ENCODE measurements at places on chromosomes 2 and 18.

GRCh38 chr2:20016346-20016745, 3.9 kb upstream of the MATN3 start:
- no peak for DNase-seq

- DNase-seq: peak; percentile 49
Observed at GRCh38 chr18:77207540-77207939, 42.1 kb upstream of the GALR1 start.

GRCh38 chr2:122083256-122084048, 328.0 kb downstream of the TSN start:
- no peak for DNase-seq

GRCh38 chr2:47295981-47296635, 106.8 kb upstream of the MSH2 start:
- no peak for DNase-seq

DNA sequence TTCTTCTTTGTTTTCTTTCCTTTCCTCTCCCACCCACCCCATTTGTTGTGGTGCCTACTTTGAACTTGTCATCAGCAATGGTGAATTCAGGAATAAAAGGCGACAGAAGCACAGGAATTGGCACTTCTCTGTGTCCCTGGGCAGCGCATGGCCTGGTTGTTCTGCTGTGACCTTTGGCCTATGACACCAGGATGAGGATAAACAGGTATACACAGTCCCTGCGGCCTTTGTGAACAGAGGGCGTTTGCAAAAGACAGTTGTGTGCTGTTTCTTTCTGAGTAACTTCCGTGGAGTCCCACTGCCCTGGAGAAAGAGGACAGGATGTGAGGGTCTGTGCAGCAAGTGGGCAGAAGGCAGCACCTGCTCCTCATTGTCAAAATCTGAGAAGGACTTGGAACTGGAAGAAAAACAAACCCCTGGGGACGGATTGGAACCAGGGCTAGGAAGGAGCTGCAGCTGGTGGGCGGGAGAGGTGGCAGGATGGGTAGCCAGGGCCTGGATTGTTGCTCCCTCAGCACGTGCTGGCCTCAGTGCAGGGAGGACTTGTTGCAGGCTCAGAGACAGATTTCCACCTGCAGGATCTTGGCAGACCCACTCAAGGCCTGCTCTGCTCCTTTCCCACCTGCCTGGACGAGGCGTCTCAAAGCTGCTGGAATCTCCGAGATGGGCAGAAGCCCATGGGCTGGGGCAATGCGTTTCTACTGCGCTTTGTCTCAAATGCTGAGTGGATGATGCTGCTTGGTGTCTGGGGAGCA, 159.5 kb downstream of the ACKR3 start:
- no peak for DNase-seq

DNA sequence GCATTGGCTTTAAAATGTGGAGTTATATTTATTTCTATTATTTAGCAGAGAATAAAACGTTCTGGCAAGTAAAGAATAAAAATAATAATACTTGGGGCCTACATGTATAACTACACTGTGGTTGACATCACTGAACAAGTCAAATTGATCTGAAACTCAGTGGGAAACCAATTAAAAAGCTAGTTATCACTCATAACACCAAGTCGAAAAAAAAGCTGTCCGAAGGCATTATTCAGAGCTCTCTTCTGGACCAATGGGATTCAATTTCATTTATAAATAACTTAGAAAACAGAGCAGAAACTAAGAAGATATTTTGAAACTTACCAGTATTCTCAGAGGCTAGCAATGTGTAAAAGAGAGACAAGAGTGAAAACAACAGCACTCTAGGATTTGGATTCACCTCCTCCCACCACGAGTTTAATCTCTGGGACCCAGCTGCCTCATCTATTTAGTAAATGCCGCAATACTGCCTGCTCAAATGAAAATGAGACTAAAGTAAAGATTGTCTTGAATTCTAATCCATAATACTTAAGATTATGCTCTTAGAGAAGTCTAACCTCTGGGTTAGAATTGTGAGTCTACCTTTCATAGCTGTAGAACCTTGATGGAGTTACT, 128.4 kb downstream of the NBAS start:
- DNase-seq: no peak

DNA sequence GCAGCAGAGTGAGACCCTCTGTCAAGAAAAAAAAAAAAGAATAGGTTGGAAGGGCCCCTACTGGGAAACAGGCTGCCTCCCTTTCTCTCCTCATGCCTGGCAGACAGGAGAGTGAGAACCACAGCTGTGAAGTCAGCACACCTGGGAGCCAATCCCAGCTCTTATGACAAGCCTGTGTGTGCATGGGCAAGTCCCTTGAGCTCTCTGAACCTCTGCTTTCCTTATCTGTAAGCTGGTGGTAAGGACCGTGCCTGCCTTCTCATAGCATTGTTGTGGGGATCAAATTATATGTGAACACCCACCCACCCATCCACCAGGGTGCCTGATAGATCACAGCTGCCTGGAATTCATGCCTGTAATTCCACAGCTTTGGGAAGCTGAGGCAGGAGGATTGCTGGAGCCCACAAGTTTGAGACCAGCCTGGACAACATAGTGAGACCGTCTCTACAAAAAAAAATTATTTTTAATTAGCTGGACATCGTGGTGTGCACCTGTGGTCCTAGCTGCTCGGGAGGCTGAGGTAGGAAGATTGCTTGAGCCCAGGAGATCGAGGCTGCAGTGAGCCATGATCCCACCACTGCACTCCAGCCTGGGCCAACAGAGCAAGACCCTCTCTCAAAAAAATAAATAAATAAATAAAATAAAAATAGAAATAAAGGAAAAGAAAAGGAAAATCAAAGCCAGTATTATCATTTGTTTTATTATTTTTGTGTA, 66.9 kb upstream of the MCFD2 start:
- no peak for DNase-seq

- no peak for DNase-seq
Observed at GRCh38 chr2:118097657-118098056, 9.4 kb downstream of the INSIG2 start.

DNA sequence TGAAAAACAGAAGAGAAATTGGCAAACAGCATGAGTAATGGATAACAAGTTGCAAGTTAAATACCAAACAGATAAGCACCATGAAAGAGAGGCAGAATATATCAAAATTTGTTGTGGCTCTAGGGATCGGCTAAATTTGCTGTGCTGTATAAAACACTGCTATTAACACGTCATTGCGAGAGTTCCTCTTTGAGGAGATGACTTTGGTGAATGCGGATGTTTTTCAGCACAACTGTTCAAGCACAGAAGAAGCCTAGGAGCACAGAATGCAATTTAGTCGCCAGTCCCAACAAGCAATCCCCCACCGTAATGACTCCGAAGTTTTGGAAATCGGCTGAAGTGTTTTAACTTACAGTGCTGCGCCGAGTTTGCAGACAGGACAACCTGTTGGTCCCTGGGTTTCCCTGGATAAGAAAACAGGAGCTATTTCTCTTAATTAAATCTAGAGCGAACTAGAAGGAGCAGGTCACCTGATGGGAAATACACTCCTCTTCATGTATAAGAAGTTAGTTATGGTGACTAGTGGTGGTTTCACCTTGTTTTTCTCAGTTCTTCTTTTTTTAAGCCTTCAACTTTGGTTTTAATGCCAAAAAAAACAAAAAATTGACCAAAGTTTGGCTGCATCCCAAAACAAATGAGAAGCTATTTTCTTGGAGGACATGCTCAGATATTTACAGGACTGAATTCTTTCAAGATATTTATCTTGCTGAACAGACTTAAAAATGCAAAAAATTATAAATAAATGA, 454.1 kb upstream of the SALL3 start:
- no peak for DNase-seq

DNA sequence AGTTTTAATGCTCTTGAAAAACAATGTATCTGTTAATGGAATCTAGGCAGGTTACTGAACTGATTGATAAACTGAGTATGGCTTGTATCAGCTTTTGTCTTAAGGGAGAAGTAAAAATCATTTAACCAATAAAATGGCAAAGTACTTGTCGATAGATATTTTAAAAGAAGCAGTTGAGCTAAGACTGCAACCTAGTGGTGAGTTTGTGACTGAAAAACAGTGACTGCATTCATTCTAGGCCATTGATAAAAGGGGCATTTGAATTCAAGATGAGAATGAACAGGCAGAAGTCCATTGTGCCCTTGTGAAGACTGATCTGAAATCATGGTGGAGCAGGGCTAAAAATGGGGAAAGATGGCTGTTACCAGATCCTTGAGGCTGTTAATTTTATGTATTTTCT, 59.4 kb upstream of the MSTN start:
- no peak for DNase-seq

GRCh38 chr2:181715033-181715630, 34.8 kb upstream of the NEUROD1 start:
- DNase-seq: peak; percentile 61

DNA sequence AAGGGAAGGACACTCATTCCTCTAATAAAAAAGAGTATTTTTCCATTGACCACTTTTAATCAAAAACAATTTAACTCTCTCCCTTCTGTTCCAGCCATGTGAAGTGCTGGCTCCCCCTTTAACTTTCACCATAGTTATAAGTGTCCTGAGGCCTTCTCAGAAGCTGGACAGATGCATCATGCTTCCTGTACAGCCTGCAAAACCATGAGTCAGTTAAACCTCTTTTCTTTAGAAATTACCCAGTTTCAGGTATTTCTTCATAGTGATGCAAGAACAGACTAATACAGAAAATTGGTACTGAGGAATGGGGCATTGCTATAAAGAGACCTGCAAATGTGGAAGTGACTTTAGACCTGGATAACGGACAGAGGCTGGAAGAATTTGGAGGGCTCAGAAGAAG, 643.6 kb upstream of the DDX18 start:
- DNase-seq: no peak

DNA sequence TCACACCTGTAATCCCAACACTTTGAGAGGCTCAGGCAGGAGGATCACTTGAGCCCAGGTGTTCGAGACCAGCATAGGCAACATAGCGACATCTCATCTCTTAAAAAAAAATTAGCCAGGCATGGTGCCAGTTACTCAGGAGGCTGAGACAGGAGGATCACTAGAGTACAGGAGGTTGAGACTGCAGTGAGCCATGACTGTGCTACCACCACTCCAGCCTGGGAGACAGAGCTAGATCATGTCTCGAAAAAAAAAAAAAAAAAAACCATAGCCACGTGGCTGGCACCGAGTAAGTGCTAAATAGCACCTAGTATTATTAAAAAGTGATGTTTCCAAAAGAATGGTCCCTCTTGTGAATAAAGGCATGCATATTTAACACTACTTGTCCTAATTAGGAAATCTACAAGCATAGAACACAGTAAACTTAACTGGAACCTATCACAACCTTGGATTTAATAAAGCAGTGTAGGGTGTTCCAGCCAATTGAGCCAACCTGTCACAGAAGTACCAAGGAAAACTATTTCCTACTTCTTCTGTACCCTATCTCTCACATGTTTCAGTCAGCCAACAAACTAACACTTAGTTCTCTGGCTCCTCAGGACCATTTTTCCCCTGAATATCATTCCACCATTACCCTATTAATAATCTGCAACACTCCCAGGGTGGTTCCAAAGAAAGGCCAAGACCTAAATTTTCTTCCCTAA, 8.8 kb downstream of the RAB1A start:
- DNase-seq: no peak

- DNase-seq: no peak
Observed at GRCh38 chr18:23504720-23505119, 1.4 kb downstream of the RMC1 start.

GRCh38 chr2:190465060-190465459, 56.9 kb downstream of the MFSD6 start:
- no peak for DNase-seq

GRCh38 chr2:86066915-86067314, 38.8 kb downstream of the POLR1A start:
- DNase-seq: no peak

DNA sequence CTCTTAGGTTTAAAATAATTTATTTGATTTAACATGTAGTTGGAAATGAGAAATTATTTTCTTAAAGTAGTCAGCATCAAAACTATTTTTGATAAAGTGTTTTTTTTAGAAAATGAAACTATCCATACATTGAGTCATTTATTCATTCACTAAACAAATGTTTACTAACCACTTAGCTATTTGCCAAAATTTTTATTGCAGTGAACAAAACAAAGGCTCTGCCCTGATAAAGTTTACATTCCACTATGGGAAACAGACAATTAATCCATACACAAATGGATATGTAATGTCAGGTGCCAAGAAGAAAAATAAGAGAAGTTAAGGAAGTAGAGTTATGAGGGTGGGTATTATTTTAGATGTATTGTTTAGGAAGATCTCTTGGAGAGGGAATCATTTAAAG, 19.1 kb upstream of the CCDC178 start:
- DNase-seq: no peak

DNA sequence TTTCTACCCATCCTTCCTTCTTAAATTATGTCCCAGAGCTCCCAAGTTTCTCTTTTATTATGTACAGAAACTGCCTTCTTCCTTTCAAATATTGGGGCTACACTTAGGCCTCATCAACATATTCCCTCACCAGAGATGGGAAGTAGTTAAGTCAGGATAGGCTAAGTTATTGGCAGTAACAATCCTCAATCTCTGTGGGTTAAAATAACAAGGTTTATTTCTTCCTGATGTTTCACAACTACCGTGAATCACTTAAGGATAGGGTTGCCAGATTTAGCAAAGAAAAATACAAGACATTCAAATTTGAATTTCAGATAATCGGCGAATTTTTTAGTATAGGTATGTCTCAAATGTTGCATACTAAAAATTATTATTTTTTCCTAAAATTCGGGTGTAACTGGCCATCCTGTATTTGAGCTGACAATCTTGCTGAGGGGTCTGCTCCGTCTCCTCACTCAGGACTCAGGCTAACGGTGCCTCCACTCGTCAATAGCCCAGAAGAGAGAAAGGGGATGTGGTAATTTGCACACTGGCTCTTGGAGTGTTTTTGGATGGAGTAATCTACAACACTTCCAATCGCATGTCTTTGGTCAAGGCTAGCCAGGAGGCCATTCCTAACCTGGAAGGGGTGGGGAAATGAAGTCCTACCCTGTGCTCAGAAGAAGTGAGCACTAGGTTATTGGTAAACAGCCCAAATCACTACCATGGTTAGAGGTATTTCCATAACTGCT, 91.7 kb downstream of the ACTR3 start:
- DNase-seq: no peak

DNA sequence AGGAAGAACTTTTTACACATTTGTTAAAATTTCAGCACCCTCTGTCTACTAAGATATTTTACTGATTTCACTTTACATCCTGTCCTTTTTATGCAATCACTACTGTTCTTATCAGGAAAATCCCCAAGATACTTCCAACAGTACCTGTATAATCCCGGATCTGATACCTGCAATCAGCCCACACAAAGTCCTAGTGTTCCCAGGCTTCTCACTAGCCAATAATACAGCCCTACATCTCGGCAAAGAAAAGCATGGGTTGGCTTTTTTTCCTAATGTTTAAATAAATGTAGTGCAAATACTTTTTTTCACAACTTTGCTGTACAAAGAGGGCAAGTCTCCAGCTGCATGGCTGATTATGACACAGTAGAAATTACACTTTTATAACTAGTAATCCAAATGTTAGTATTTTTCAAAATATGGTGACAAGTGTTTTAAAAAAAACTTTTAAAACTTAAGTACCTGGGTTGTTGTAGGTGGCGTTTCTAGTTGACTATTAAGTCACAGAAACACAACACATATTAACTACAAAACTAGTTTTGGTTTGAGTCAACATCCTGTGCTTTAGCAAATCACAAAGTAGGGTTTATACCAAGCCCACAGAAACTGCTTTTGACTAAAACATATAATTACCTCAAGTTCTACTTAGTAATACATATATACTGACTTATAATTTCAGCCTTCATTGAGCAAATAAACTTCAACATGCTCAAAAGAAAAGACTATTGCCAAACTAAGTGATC, 19.5 kb downstream of the CNOT11 start:
- DNase-seq: no peak

GRCh38 chr2:110837446-110838409, 105.4 kb downstream of the ACOXL start:
- no peak for DNase-seq

- DNase-seq: no peak
Observed at GRCh38 chr2:16127958-16128357, 187.6 kb downstream of the MYCN start.

Measured in activated T-cell treated with anti-CD3 and anti-CD28 coated beads, Interleukin-2, amount 50 U/mL, for 24 hours (primary cell).